ENCODE measurements at places on chromosomes 6 and 20.
A peak's percentile ranks its signal among the peaks of the same experiment; 100 is the strongest.

- DNase-seq = no peak
Observed at GRCh38 chr20:22757424-22758183, 173.2 kb upstream of the FOXA2 start.

GRCh38 chr20:46552460-46553420 lies 2.3 kb upstream of the OCSTAMP start:
- no peak for DNase-seq

- no peak for DNase-seq
Observed at GRCh38 chr6:138092686-138093085, 14.5 kb downstream of the PERP start.

DNA sequence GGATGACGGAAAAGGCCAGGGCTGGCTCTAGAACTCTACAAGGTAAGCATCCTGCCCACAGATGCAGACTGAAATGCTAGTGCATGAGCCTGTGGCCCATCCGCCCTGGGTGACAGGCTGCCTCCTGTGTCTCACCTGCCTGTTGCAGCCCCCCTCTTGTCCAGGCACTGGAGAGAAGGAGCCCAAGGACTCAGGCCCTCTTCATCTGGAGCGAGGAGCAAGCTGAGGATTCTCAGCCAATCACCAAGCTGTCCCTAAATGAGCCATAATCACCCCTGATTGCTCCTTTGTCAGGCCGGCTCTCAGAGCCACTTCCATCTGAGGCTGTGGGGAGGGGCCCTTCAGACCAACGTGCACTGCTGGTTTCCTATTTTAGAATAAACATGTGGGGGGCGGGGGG lies 10.0 kb upstream of the SLC32A1 start:
- no peak for DNase-seq

- DNase-seq = peak; percentile 43
Observed at GRCh38 chr6:13908955-13909381, 15.8 kb upstream of the RNF182 start.

DNA sequence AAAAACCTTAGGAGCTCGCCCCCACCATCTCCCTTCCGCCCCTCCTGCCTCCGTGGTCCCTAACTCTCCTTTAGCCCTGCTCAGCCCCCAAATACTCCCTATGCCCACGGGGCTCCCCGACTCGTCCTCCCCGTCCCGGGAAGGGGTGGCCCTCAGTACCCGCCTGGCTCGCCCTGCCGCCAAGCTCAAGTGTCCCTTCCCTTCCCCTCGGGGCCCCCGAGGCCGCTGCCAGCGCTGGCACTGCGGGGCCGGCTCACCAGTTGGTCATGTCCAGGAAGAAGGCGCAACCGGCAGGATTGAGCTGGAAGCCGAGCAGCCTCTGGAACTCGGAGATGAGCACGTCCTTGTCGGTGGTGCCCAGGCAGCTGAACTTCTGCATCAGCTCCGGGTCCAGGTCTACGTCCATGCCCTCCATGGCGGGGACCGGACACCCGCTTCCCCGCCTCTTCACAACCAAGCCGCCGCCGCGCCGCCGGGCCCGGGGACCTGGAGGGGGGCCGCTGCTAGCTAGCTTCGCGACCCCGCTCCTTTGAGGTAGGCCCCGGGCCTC lies 303 bp downstream of the ILRUN start:
- no peak for DNase-seq

DNA sequence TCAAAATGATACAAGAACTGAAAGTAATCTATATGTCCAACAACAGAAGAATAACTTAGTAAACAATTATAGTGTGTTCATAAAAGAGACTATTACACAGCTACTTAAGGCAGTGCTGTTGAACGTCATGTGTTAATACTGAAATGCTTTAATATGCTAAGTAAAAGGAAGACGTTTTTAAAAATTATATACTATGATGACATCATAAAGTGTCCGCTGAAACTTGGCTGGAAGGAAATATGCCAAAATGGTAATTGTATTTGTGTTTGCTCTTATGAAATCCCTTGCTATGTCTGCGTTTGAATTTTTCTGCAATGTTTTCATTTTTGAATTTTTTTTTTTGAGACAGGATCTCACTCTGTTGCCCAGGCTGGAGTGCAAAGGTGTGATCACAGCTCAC lies 679.3 kb downstream of the DHX35 start:
- no peak for DNase-seq

DNA sequence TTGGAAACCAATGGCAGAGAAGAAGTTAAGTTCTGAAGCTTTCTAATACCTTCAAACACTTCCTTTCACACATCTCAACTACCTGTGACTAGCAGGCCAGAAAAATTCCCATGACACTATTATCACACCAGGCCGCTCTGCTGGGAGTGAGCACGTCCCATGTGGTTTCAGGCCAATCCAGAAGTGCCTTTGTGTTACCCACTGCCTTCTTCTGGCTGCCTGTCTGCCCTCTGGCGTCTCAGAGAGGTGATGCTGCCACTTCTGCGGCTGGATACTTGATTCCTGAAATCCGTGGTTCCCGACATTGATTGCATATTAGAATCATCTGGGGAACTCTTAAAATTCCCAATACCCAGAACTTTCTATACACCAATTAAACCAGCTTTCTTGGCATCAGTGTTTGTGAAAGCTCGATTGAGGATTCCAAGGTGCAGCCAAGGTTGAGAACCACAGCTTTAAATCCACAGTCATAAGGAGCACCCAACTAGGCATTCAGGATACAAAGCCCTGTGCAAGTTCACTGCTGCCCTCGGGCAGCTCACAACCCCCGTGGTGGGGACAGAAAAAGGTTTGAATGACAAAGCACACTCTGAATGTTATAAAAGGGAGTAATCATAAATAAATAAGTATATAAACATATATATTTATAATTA lies 65.6 kb downstream of the STMND1 start:
- DNase-seq = no peak

DNA sequence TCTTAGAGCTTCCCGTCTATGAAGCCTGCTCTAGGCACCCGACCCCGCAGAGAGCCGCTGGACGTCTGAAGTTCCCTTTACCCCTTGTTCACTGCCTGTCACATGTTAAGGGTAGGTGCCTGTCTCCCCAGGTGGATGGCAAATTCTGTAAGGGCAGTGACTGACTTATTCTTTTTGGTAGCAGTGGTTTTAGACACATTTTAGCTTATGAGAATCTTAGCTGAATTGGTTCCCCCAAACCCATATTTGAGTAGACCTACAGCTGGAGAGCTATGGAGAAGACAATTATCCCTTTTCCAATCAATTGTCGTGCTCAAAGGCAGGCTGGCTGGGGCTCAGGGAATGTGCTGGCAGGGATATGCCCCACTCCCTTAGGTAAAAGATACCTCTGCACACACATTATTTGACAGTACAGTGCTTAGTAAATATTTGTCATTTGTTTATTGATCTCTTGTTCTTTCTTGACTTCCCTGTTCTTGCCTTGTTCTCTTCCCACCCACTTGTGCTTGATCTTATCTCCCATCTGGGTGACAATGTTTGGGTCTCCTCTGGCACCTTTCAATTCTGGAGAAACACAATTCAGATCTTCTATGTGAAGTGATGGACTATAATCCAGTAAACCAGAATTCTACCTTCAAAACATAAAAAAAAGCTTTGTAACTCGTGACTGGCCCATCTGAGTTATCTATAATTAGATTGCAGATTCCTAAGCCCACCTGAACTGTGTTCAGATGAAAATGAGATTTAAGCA lies 114.3 kb upstream of the SLC2A12 start:
- DNase-seq = no peak

DNA sequence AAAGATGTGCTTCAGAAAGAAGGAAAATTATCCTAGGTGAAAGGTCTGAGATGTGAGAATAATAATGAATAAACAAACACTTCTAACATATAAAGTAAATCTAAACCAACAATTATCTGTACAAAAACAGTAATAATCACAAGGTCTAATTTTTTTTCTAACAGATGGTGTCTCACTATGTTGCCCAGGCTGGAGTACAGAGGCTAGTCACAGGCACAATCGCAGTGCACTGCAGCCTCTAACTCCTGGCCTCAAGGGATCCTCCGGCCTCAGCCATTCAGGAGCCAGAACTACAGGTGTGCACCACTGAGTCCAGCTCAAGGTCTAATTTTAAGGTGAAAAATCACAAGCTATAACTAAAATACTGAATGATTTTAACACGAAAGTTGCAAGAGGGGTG lies 17.0 kb upstream of the ZC3H12D start:
- no peak for DNase-seq

DNA sequence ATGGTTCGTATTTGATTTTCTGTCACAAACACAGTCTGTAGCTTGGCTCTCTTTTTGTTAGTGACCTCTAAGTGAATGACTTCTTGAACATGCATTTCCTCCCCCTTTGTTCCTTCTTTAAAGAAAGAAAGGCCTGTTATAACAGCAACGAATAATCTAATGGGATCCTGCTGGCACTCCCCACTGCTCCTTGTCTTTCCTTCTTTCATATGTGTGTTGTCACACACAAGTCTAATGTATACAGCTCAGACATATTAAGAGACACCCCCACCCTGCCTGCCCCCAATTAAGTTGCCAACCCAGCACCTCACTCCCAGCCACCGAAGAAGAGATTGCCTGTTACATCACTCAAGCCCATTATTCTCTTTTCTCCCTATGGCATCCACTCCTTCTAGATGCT lies 4.9 kb upstream of the SAMD5 start:
- DNase-seq = no peak

GRCh38 chr6:74607934-74608333 lies 597.9 kb downstream of the COL12A1 start:
- DNase-seq = no peak

- no peak for DNase-seq
Observed at GRCh38 chr6:167554854-167555253, 230.0 kb downstream of the TTLL2 start.

- no peak for DNase-seq
Observed at GRCh38 chr6:29510746-29511300, 23.1 kb upstream of the MAS1L start.

DNA sequence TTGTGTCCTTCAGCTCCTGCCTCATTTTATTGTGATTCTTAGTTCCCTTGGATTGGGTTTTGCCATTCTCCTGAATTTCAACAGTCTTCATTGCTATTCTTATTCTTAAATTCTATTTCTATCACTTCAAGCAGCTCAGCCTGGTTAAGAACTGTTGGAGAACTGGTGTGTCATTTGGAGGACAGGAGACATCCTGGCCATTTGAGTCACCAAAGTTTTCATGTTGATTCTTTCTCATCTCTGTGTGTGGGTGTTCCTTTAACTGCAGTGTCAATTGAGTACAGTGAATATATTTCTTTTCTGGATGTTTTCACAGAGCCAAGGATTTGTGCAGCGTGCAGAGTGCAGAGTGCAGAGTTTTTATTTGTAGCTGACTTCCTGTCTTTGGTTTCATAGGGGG lies 33.5 kb upstream of the TFB1M start:
- DNase-seq = no peak

DNA sequence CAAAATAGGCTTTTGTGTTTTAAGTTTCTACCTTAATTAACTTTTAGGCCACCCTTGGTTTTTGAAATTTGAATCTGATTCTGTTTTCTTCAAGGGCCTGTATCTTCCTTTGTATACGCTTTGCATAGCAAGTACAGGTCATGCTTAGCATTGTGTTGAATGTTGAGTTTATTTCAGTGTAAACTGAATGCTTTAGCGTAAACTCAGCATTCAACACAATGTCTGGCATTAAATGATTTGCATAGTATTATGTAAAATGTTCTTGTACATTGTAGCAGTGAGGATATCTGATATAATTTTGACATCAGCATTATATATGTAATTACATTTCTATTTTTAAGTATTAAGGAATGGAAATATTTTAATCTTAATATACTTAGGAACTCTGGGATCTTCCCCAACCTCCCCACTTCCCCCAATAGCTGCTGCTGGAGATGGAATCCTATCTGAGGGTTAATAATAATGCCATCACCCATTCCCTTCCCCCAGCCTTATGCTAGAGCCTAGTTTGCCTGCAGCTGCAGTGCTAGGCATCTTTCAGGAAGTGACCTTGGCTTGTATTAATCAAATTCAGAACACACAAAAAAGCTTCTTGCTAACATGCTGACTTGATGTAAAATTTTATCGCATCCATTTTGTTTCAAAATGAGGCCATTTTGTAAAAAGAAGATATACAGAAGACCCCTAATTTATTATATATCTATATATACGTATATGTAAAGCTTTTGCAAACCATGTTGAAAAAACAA lies 73.1 kb downstream of the NCOA3 start:
- DNase-seq = no peak

DNA sequence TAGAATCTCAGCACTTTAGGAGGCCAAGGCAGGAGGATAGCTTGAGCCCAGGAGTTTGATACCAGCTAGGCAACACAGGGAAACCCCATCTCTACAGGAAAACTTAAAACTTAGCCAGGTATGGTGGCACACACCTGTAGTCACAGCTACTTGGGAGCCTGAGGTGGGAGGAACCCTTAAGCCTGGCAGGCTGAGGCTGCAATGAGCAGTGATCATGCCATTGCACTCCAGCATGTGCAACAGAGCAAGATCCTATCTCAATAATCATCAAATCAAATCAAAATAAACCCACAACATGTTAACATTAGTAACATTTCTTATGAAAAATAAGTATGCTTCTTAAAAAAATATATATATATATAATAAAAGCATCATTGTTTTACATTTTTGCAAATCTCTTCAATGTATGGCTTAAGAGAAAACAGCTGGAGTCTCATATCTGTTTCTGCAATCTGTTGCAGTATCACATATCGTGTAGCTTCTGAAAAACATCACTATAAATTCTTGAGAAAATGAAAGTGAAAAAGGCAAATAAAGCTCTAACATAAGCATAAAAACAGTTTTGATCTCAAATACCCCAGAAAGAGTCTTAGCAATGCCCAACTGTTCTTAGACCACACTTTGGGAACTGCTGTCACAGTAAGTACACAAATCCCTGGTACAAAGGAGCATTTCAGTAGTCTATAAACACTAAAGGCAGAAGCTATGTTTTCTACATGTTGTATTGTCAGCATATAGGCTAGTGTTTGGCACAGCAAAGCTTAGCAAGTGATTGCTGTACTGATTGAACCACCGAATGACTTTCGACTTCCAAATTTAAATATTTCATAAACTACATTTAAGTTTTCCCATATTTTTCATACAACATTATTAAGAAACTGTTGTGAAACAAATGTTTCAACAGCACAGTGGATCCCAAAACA lies 8.0 kb downstream of the MMUT start:
- DNase-seq = no peak

DNA sequence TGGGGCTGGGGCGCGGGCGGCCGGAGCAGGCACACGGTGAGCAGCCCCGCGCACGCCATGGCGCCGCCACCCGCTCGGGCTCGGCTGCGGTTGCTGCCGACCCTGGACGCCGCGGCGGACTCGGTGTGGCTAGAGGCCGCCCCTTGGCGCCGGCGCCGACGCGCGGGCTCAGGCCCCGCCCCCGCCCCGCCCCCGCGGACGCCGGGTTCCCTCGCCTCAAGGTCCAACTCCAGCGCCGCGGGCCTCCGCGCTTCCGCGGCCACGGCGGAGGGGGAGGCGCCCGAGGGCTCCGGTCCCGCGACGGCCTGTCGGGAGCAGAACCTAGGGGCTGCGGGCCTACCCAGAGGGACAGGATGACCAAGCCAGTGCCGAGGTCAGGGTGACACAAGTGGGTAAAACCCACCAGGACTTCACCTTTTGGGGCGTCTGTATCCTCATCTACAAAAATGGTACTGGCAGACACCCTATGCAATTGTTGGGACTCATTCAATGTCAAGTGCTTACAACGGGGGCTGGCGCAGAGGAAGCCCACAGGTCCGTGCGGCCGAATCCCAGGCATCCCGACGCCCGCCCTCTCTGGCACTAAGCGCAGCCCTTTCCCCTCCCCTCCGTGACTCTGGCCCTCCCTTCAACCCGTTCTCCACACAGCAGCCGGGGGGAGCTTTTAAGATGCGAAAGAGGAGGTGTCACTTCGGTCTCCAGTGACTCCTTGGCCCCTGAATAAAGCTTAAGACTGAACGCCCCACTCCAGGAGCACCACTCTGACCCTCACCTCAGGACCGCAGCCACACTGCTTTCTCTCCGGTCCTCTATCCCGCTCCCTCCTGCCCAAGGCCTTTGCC lies at the start of gene NECAB3:
Gene NECAB3 (minus strand): TSS at position 135 of the 842 bp plus-strand sequence. CDS start 76 bp downstream, at position 59.
- peak; percentile 28 for DNase-seq
